ENCODE measurements at places on chromosomes 7 and 10. TPM values are rescaled to one million over a fixed set of nuclear protein-coding genes. Genes with fewer than 3 reads are reported as not detected.

- DNase-seq: no peak
Observed at GRCh38 chr10:110016039-110016438, 8.3 kb downstream of the ADD3 start.

DNA sequence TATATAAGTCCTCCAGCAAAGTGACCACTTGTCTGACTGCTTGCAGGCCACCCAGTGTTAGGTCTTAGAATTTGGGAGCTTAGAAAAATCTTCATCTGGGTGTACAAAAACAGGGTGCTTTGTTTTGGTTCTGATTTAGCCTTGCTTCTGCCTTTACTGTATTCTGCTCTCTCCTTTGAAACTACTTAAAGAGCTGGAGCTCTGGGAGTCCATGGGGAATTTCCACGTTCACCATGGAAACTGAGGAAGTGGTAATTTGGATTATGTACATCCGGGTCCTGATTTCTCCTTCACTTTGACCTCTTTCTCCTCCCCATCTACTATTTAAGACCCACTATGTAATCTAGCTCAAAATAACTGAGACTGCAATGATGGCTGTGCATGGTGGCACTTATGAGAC lies 103.0 kb downstream of the JAZF1 start:
- no peak for DNase-seq

DNA sequence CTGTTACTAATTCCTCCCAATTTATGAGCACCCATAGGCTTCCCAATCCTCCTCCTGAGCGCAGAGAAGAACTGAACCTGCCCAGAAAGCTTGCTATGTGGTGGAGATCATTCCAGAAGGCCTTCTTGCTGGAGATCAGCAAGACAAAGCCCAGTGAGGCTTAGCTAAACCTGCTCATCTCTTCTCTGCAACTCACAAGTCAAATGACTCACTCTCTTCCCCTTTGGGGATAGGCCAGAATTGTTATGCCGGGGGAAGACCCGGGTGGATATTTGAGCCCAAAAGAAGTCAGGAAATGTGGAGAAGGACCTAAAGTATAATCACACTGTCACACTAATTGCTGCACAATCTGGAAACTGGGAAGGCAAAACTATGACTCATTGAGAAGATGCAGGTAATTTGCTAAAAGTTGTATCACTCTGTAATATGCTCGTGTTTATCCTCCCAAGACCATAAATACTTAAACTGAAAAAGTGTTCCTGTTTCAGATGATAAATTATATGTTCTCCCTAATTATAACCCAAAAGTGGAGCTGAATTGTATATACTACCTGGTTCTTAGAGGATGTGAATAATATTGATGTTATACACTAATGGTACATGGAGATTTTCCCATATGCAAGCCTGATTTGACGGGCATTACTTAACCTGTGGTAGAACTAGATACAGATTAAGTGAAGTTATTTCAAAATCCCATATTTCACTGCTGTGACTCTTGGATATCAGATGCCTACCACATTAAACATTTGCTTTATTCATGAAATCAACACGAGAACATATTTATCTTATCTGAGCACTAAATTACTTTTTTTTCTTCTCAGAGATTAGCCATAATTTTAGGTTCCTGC lies 6.4 kb downstream of the NEBL start:
- no peak for DNase-seq

DNA sequence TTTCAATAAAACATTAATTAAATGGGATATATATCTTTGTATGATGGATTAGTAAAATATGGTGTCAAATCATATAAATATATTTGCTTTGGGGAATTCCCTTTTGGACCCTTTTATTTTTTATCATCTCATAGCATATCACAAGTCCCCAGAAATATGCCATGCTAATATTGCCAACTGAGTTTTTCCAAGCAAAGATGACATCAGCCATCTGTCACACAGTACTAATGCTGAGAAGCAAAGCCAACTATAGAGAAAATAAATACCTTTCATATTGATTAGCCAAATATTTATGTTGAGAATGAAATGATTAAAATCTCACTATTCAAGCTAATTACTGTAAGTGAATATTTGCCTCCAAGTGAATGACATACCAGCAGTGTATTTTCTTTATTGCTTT lies 575.3 kb downstream of the ETV1 start:
- no peak for DNase-seq

DNA sequence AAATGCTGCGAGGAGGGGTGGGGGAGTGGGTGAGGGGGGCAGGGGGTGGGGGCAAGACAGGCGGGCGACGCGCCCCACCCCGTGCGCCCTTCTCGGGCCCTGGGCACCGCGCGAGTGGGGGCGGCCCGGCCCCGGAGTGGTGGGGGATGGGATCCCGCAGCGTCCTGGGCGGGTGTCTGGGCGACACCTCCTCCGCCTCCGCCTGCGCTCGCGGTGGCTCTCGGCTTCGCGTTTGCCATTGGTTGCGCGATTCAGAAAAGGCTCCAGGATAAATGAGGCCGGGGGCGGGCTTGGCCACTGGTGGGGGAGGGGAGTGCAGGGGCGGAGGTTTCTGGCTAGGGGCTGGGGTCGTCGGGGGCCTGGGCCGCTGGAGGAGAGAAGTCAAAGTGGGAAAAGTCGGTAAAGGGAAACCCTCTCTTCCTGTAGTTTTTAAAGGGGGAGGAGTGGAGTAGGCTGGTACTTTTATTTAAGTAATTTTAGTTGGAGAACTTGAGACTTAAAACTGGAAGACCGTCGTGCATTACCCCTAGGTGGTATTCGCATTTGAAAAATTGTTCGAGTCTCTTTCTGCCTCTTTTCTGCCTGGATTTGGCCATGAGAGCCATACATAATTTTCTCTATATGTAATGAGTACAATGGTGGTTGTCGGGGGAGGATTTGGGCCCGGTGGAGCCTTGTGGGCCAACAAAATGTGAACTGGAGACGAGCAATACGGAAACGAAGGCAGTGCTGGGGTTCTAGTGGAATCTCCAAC lies 992 bp upstream of the IGF2BP3 start:
- DNase-seq: peak; percentile 93

- DNase-seq: no peak
Observed at GRCh38 chr10:82194419-82194818, 319.4 kb downstream of the NRG3 start.

DNA sequence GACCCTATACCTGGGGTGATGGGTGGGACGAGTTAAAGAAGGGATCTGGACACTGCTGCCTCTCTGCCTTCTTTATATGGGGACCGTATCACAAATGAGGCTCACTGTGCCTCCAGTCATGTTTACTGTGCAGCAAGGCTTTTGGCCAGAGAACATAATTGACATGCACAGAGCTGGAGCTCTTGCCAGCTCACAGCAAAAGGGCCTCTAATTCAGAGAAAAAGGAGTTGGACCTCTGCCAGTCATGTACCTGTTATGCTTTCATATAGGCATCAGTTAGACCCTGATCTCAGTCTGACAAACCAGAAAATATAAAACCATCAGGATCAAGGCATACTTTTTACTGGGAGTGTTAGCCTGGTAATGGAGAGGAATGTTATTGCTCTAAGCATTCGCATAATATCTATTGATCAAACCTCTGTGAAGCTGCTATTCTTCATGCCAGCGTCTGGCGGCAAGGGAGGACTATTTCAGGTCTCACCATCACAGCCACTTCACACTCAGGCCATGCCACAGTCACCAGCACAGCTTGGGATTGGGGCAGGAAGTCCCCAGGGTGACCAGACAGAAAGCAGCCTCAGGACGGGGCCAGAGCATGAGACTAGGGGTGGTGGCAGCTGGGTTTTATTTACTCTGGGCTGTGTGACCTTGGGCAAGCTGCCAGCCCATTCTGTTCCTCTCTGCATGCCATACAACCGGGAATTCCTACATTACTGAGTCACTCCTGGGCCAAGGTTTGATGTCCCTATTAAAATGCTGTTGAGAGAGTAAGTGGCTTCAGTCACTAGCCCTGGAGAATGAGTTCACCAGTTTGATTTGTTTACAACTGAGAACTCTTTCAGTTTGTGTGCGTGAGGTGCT lies 90.1 kb downstream of the NPSR1 start:
- DNase-seq: peak; percentile 71

- no peak for DNase-seq
Observed at GRCh38 chr7:105020926-105021325, 6.9 kb downstream of the KMT2E start.

DNA sequence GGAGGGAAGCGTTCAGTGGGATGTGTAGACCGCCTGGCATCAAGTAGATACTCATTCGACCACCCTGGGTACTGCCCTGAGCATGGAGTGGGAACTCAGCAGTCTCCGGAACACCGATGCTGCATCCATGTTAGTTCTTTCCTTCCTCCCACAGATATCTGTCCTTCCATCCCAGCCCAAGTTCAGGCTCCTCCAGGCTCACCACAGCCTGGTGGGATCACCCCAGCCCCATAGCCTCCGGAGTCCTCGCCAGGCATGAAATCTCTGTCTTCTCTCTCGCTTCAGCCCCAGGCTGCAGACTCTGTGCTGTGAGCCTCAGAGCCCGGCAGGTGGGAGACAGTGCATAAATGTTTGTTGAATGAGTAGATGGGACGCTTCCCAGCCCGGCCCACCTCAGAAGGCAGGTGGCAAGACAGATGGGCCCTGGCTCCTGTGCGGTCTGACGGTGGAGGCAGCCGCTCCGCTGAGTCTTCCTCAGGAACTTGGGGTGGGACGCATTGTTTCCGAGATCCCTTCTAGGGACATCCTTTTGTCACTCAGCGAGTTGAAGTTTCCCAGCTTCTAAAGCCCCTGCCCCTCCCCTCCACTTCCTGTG lies 42.9 kb downstream of the ELFN1 start:
- DNase-seq: no peak

GRCh38 chr7:68015978-68016532 lies 1019.4 kb downstream of the TYW1 start:
- DNase-seq: no peak

DNA sequence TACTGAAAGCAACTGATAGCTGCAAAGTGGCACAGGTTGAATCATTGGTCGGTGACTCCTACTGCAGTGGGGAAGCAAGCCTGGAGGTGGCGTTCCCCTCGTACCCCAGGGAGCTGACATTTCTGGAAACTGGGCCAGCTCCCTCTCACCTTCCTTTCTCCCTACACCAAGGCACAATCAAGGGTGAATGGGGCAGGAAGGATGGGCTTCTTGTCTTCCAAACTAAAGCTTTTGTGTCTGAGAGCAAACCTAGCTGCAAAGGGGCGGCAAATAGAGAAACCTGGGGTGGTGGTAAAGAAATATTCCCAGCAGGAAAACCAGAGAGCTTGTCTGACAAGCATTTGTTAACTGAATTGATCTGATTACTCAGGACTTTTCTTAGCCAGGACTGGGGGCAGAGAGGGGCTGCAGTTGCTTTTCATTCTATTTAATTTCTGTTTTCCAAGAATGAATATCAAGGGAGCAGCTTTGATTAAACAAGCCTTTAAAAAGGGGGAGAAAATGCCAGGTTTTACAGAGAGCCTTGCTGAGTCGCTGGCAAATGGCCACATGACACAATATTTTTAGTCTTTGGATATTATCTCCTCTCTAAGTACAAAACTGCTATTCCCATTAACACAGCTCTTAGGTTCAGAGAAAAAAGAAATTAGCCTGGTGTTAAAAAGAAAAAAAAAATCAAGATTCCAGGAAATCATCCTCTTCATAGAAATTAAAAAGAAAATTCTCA lies 27.8 kb downstream of the CDHR3 start:
- no peak for DNase-seq

- no peak for DNase-seq
Observed at GRCh38 chr7:116769546-116769945, 92.8 kb upstream of the CAPZA2 start.

GRCh38 chr7:149716932-149717307 lies 56.5 kb downstream of the ZNF467 start:
- no peak for DNase-seq

- no peak for DNase-seq
Observed at GRCh38 chr10:17784688-17785087, 24.5 kb upstream of the MRC1 start.

DNA sequence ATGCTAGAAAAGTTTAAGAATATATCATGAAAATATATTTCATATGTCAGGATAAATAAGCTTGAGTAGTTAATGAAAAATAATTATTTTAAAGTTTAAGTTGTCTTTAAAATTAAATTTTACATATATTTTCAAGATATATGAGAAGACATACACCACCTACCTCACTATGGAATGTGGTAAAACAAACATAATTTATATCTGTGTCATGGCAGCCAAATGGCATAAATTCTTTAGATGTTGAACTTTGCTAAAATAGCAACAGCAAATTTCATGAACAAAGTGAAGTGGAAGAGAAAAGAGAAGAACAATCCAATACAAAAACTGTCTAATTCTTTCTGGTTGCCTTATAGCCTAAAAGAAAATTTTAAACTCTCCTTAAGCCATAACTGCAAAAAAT lies 39.6 kb upstream of the SLC16A12 start:
- DNase-seq: no peak

- DNase-seq: peak; percentile 92
Observed at GRCh38 chr10:86535132-86535882, 13.7 kb upstream of the WAPL start.

DNA sequence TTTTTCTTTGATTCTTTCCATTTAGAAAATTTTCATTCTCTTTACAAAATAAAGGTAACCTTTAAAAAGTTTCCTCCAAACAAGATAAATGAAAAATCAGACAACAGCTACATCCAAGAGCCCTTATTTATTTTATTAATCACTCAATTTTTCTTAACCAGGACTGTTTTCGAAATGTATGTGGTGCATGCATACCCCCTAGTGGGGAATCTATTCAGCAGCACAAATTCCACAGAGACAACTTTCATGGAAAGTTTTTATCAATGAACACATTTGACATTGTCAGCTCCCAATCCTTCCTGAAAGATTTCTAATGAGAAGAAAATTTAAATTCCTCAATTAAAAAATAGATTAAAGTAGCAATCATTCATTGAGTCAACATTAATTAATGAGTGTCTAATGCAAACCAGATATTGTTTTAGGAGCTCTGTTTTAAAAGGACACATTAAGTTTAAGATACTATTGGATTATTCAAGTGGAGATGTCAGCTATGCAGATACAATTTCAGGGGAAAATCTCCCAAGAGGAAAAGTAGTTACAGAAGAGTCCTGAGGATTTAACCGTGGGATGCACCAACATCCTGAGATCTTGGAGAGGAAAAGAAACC lies 5.2 kb upstream of the HTR7 start:
- no peak for DNase-seq

GRCh38 chr10:30968711-30969110 lies 63.0 kb downstream of the ZNF438 start:
- no peak for DNase-seq

DNA sequence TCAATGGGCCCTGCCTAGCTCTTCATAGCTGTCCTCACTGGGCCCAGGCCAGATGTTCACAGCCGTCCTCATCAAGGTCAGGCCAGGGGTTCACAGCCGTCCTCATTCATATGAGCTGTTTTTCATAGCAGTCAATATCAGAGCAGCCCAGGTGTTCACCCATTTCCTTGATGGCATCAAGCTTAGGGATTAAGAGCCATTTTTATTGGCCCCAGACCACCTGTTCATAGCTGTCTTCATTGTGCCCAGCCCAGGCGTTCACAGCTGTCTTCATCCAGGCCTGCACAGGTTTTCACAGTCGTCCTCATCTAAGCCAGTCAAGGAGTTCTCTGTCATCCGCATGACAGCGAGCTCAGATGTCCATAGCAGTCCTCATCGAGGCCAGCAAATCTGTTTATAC lies 9.4 kb downstream of the FRG2B start:
- no peak for DNase-seq

Gene PTPRZ1
- not detected for polyA plus RNA-seq

Gene SHTN1
- polyA plus RNA-seq: 8.9 TPM

Gene HSPA12A
- 8.8 TPM for polyA plus RNA-seq

Gene ZNF518A
- 7.6 TPM for polyA plus RNA-seq

Gene FFAR4
- 1.3 TPM for polyA plus RNA-seq

Gene TFR2
- polyA plus RNA-seq: 1.3 TPM

Gene ACTR1A
- 42.1 TPM for polyA plus RNA-seq

Gene SLC26A5
- polyA plus RNA-seq: not detected

Gene C7orf25
- 4.5 TPM for polyA plus RNA-seq

Measured in small intestine (tissue), 16 donors.